ENCODE measurements at places on chromosomes 5 and 9.

- no peak for DNase-seq
These were observed 40.2 kb upstream of the FCN1 start for GRCh38 chr9:134957945-134958227.

DNA sequence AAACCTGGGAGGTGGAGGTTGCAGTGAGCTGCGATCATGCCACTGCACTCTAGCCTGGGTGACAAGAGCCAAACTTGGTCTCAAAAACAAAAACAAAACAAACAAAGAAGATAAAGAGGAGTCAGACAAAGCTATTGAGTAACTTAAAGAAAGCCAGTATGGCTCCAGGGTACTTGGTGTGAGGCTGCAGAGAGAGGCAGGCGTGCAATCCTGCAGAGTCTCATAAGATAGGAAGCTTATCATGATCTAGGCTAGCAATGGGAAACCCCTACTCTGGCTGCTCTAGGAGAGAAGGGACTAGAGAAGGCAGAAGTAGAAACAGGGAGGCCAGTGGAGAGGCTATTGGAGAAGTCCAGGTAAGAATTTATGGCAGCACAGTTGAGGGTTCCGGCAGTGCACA is 42.0 kb downstream of the ARRDC3 start:
- DNase-seq: no peak

DNA sequence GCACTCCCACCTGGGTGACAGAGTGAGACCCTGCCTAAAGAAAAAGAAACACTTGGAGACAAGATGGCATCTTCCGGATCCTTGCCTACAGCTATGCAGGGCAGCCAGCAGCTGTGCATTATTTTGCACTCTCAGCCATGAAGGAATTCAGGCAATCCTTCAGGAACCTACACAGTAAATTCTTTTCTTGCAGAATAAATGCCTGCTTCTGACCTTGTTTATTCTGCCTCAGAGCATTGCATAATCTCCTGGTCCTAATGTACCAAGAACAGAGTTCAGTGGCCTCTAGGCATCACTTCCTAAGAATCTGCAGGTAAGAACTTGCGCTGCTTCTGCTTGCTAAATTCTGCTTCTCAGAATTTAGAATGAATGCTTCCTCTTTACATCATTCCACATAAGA is 16.8 kb downstream of the GLDC start:
- no peak for DNase-seq

DNA sequence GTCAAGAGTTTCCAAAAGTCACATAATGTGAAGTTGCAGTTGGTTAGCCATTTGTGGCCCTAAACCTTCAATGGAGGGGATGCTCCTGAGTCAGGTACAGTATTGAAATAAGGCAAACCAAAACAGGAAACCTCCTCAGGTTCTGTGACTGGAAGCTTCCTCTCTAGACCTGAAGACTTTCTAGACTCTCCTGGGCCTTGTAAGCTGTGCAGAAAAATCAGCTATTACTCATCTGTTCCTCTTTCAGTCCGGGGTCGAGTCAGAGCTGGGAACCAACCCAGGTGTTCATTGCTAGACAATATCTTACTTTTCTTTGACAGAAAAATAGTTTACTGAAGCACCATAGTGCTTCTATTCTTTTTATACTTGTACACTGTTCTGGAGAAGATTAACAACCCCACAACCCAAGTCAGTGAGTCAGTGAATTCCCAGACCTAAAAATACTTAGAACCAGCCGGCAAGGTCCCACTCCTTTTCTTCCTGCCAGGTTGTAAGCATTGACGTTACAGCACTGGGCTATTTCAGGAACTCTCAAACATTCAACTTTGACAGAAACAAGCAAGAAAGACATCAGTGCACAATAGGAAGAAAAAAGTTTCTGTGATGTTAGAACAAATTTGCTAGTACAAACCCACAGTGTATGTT is 47.3 kb downstream of the FSTL4 start:
- DNase-seq: no peak

DNA sequence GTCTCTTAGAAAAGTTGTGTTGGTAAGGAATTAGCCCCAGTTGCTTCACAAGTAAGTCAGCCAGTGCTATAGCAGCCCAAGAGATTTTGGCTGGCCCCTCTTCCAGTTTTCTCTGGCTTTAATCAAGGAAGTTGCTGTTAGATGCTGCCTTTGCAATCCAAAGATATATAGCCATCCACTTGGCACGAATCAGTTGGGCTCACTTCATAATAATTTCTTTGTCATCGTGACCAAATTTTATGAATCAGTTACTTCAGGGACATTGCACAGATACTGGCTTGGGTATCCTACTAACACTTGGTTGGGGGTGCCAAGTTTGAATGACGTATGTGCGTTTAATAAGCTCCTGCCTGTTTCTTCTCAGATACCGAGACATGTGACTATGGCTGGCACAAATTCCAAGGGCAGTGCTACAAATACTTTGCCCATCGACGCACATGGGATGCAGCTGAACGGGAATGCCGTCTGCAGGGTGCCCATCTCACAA is 81.5 kb downstream of the VCAN start:
- DNase-seq: no peak

All from BJ (cell line).